Caki2 (cell line): ENCODE measurements at places on chromosomes 3 and 15. TPM values are rescaled to one million over a fixed set of nuclear protein-coding genes. Genes with fewer than 3 reads are reported as not detected.

ADGRG7 gene
- total RNA-seq, result not detected in 2 replicates

HDGFL3 gene
- 23.9 and 68.1 TPM in 2 replicates for total RNA-seq

TMEM207 gene
- not detected in 2 replicates for total RNA-seq

TRANK1 gene
- 4.0 and 16.1 TPM in 2 replicates for total RNA-seq

DET1 gene
- 3.0 and 3.8 TPM in 2 replicates for total RNA-seq

DUOXA2 gene
- total RNA-seq, result not detected in 2 replicates

HYAL1 gene
- total RNA-seq, result 1.2 TPM in 1 of 2 replicates, not detected in the other

TNFAIP8L3 gene
- 0.14 TPM in 1 of 2 replicates, not detected in the other for total RNA-seq
